ENCODE measurements at places on chromosomes 11 and 22. TPM values are rescaled to one million over a fixed set of nuclear protein-coding genes. Genes with fewer than 3 reads are reported as not detected.
A peak's percentile ranks its signal among the peaks of the same experiment; 100 is the strongest.

DNA sequence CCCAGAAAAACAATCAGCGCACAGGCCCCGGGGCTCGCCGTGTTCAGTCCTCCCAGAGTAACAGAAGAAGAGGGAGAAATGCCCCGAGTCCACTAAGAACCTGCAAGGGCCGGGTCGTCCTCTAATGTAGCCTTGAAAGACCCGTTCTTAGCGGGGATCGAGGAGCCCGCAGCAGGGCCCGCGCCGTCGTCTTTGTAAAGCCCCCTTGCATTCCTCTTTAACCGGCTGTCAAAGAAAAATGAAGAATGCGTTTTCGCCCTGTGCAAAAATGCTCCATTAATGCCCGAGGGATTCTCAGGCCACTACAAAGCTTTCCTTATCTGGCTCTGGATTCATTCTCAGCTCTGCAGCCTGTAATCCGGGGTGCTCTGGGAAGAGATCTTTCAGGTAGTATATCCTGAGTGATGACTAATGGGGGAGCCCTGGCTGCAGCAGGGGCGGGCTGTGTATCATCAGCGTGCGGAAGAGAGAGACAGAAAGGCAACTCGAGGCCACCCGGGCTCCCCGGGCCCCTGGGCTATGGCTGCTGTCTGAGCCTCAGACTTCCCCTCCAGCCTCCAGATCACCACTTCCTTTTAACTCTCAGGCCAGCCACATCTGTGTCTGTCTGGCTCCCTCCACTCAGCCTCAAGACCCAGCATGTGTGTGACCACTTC is 78.2 kb downstream of the FBLN1 start:
- DNase-seq, result no peak

Gene CCDC88B
- total RNA-seq, result 5.1 TPM

DNA sequence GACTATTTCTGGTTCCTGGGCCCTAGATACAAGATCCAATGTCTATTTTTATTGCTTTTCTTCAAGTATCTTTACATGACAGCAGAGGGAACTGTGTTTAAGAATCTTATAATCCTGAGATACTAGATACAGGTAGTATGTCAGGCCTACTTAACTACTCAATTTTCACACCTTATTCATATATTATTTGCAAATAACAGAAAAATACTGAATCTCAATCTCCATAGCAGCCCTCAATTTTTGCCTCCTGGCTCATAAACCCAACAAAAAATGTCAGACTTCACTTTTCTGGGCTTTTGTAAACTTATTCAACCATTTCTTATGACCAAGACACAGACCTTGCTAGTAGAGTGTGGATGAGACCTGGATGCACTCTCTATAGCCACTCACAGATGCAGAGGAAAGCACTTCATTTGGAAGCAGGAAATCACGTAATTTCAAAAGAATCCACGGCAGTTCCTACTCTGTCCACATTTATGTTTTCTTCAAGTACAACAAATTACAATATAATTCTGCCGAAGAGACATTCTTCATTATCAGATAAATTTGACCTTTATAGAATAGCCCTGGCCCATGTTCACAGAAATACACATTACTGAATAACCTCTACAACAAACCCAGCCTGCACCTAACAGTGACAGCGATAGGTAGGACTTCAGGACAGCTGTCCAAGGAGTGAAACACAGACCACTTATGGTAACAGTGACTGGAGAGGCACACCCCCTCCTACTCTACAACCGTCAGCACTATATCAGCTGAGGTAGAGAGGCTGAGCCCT is 62.0 kb upstream of the YPEL1 start:
- DNase-seq, result no peak

DNA sequence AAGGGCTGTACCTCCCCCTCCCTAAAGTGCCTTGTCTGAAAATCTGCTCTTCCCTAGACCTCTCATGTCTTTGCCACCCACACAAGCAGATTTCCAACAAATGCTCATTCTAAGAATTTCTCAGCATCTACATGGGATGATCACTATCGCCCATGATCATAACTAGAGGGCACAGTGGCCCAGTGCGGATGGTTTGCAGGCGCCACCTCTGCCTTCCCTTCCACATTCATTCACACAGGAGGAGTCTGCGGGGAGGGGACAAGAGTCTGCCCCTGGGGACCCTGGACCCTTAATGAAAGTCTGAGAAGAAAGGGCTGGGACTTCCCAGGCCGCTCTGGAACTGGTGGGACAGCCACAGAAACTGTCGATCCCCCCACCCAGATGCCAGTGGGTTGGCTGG is 28.9 kb downstream of the KCTD17 start:
- no peak for DNase-seq

Gene JAML
- not detected for total RNA-seq

DNA sequence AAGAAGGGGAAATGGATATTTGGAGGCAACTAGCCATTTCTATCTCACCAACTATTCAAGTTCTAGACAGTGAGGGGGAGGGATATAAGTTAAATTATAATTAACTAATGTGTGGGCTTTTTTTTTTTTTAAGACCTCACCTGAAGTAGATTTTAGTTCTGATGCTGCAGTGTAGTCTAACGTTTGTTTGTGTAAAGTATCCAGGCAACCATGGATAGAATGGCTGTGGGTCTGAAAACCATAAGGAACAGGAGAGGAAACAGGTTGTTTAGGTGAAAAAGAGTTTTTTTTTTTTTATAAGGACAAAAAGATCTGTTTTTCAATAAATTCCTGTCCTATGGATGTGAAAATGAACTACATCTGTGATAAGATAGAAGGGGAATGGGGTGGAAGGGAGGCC is 262.4 kb upstream of the PLET1 start:
- no peak for DNase-seq

DNA sequence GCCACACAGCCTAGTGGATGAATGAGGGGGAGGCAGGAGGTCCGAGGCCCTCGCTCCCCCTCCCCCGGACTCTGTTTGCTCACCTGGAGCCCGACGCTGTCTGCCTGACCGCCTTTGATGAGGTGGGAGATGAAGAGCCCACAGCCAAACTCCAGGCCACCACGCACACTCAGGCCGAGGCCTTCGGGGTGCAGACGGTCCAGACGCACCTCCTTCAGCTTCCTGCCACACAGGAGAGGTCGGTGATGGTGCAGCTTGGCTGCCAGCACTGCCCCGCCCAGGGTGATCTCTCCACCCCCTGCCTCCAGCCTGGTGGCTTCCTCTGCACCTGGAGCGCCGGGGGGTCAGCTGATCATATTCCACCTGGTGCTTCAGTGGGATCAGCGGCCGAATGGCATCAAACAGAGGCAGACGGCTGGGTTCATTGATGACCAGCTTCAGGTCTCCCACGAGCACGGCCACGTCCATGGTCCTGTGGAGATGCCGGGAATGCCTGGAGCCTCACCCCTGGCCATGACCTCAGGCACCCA is 13.1 kb downstream of the USH1C start:
- DNase-seq, result no peak

Gene OR10G7
- total RNA-seq, result not detected

GRCh38 chr22:19620742-19621371 is 93.4 kb upstream of the SEPTIN5 start:
- no peak for DNase-seq

GRCh38 chr11:128219731-128220120 is 367.6 kb downstream of the ETS1 start:
- DNase-seq, result no peak

GRCh38 chr11:126355926-126356897 is 726 bp downstream of the ST3GAL4 start:
- DNase-seq, result no peak

DNA sequence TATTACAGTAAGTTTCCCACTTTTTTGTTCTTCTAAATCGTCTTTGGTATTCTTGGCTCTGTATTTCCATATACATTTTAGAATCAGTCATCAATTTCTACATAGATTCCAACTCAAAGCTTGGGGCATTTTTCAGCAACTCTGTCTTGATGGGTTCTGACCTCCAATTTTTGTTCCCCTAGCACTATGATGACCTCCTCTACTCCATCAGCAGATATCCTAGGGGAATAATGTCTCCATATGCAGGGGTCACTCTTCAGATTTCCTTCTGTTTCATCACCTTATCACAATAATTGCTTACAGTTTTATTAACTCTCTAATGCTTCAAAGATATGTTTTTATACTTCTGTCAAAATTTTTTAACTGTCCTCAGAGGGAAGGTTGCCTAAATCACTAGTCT is 91.3 kb upstream of the TP53AIP1 start:
- DNase-seq, result no peak

DNA sequence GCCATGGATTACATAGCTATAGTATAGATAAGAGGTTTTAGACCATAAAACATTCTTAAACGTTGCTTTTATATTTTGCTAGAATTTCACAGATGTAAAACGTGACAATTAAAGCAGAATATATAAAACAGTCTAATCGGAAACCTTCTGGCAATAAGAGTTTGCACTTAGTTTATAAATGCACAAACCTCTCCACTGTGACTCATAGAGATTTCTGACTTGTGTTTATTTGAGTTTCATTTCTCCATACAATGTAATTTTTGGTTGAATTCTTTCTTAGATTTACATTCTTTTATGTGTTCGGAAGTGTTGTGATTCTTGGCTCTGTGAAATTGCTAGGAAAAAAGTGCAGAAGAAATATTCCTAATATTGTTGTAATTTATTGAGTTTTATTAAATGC is 288.7 kb upstream of the CTSC start:
- no peak for DNase-seq

DNA sequence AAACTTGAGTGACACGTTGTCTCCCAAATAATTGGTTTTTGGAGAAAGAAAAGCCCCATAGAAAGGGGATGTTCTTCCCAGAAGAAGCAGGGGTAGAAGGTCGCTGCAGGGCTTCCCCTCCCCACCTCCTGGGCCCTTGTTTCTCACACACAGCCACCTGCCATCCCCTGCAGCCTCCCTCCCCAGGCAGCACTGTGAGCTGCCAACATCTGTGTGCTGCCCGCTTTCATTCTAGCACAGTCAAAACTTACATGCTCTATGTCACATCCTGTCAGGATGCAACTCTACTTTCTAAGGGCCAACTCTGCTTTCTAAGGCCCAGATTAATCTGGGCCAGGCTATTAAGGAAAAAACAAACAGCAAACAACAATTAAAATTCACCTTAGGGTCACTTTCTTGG is 309.4 kb upstream of the ZC3H12C start:
- no peak for DNase-seq

DNA sequence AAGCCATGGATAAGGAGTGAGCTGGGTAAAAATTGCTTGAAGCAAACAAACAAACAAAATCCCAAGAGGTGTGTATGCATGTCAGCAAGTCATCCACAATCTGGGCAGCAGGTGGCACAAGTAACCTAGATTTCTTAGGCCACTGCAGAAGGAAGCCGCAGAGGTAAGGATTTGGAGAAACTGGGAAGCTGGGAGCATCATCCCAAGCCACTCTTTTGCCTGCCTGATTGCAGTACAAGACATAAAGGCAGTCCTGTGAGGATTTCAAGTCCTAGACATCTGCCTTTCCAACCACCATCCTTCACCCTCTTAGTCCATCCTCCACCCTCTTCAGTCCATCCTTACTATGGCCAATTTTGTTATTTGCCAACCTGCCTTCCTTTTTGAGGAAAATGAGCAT is 67.2 kb upstream of the BMAL1 start:
- DNase-seq, result peak; percentile 72

DNA sequence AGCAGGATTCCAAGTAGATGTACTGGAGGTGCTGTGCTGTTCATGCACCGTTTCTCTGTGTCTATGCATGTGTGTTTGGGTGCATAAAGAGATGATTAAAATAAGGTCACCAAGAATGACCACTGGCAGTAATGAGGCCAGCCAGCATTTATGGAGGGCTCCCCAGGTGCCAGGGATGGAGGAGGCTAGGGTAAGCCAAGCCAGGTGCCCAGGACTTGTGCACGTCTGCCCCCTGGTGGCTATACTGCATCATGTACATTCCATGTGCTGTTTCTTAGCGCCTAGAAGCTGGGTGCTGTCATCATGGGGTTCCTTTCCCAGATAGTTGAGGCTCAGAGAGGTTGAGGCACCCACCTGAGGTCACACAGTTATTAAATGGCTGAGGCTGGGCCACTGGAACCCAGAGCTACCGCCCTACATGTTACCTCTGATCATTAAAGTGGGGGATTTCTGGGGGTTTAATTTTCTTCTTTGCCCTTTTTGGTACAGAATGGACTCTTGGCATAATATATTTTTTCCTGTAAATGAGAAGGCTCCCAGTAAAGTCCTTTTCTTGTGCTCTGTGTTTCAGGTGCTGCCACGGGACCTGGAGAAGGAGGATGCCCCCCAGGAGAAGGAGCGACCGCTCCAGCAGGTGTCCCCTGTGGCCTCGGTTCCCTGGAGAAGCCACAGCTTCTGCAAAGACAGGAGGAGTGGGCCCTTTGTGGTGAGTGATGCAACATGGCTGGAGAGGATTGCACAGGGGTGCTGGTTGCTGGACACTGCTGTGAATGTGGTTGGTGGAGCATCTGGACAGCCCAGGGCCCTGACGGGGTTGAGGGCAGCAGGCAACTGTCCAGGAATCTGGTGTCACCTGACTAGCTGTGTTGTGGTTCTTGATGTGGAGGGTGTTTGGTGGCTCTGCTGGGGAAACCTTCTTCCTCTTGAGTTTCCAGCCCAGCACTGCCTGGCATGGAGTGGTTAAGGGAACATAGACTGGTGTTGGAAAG is 96.4 kb downstream of the KIAA1671 start:
- no peak for DNase-seq

DNA sequence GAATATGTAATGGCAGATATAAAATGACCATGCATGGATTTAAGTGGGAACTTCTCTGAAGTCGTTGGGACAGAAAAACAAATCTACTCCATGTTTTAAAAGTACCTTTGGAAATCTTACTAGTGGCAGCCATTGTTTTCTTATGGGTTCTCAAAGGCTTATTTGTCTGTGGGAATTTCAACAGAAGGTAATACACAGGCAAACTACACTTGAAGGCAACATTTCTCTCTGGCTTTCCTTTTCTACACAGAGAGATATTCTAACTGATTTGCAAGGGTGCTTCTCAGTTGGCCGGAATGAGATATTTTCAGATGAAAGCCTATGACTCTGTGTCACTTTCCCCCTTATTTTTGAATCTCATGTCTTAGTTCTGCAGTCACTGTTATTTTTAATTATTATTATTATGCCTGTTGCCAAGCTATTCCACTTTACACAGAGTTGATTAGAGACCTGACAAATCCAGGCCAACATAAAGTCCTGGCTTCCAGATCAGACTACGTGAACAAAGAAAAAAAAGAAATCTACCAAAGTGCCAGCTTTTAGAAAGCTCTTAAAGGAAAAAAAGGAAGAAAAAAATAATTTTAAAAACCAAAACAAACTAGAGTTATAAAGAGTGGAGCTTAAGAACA is 18.9 kb upstream of the PSMA1 start:
- DNase-seq, result no peak

GRCh38 chr11:47998733-47999359 is 18.5 kb downstream of the PTPRJ start:
- no peak for DNase-seq

- peak; percentile 88 for DNase-seq
Measured at GRCh38 chr22:45246060-45246985, 5.6 kb upstream of the KIAA0930 start.

GRCh38 chr22:33524511-33525260 is 395.6 kb downstream of the LARGE1 start:
- no peak for DNase-seq

DNA sequence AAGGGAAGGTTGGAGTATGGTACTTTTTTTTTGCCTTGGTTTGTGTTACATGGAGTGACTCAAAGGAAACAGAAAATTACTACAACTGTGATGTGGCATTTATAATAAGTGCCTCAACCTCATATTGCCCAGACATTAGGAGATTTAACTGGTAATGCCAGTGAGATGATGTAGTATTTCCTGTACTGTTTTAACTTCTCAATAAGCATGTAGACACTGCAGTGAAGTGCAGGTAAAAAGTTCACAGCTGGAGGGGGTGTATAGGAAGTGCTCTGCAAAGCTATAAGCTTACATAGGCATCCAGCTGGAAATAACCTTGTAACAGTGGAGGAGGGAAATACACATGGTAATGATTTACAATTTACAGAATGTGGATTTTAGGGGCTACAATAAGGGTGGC is 138.2 kb upstream of the MTMR2 start:
- no peak for DNase-seq

GRCh38 chr22:27335102-27335660 is 466.4 kb downstream of the MN1 start:
- DNase-seq, result no peak
